Smooth muscle cell of trachea (primary cell): ENCODE measurements at places on chromosomes 16 and 17. TPM values are rescaled to one million over a fixed set of nuclear protein-coding genes. Genes with fewer than 3 reads are reported as not detected.

The TPSG1 gene
- not detected in 2 replicates for total RNA-seq

The NACA2 gene
- not detected in 2 replicates for total RNA-seq

The UBALD2 gene
- 2.2 and 3.1 TPM in 2 replicates for total RNA-seq

The KRTAP17-1 gene
- total RNA-seq = not detected in 2 replicates

The CCL17 gene
- total RNA-seq = not detected in 2 replicates

The TPSAB1 gene
- total RNA-seq = not detected in 2 replicates

The KRTAP4-1 gene
- total RNA-seq = not detected in 2 replicates

The KRT40 gene
- total RNA-seq = not detected in 2 replicates

The PRRT2 gene
- total RNA-seq = 3.6 and 6.0 TPM in 2 replicates

The TMEM114 gene
- total RNA-seq = not detected in 2 replicates

The ABCC12 gene
- 0.15 TPM in 1 of 2 replicates, not detected in the other for total RNA-seq

The TOX3 gene
- not detected in 2 replicates for total RNA-seq
